ENCODE measurements at places on chromosomes 5 and 9. TPM values are rescaled to one million over a fixed set of nuclear protein-coding genes. Genes with fewer than 3 reads are reported as not detected.

- no peak overlapping the region for H3K4me3 ChIP-seq
- no peaks in the 10 kb centered on the region for H3K36me3 ChIP-seq
- no peaks in the 10 kb centered on the region for H3K4me1 ChIP-seq
These were observed 43.8 kb upstream of the CDK20 start for GRCh38 chr9:88018101-88018500.

- H3K27ac ChIP-seq: no peak overlapping the region
- H3K4me3 ChIP-seq: no peak overlapping the region
- peaks cover 4% of the 10 kb centered on the region for H3K27me3 ChIP-seq
These were observed 17.3 kb upstream of the XPA start for GRCh38 chr9:97714435-97714834.

DNA sequence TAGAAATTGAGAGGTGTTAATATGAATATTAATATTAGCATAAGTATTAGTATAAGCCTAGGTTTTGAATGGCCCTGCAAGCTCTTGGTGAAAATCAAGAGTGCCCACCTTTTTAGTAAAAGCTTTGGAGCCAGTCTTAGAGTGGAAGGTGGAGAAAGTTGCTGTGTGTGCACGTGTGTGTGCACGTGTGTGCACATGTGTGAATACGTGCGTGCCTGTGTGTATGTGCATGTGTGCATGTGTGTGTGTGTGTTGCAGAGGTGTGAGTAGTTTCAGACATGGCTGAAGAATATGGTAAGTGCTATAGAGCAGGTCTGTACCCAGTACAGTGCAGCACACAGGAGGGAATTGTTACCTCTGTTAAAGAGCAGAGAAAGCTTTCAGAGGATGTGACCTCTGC is 74.3 kb downstream of the BOD1 start:
- H3K27ac ChIP-seq: no peak overlapping the region
- H3K4me3 ChIP-seq: no peak overlapping the region
- no peaks in the 10 kb centered on the region for H3K36me3 ChIP-seq
- H3K4me1 ChIP-seq: no peaks in the 10 kb centered on the region

Gene AMBP
- not detected for total RNA-seq

Gene ENG
- 21.5 TPM for total RNA-seq

Gene STPG3
- not detected for total RNA-seq

Gene PLPP1
- total RNA-seq: 177 TPM

Data from breast epithelium (tissue), 4 donors.